ENCODE measurements at places on chromosomes 7 and 10. TPM values are rescaled to one million over a fixed set of nuclear protein-coding genes. Genes with fewer than 3 reads are reported as not detected.

GRCh38 chr10:78471326-78471722 is 437.7 kb downstream of the RPS24 start:
- peaks cover 48% of the 10 kb centered on the region for H3K4me1 ChIP-seq
- no peaks in the 10 kb centered on the region for H3K27me3 ChIP-seq
- H3K4me3 ChIP-seq = no peak overlapping the region

DNA sequence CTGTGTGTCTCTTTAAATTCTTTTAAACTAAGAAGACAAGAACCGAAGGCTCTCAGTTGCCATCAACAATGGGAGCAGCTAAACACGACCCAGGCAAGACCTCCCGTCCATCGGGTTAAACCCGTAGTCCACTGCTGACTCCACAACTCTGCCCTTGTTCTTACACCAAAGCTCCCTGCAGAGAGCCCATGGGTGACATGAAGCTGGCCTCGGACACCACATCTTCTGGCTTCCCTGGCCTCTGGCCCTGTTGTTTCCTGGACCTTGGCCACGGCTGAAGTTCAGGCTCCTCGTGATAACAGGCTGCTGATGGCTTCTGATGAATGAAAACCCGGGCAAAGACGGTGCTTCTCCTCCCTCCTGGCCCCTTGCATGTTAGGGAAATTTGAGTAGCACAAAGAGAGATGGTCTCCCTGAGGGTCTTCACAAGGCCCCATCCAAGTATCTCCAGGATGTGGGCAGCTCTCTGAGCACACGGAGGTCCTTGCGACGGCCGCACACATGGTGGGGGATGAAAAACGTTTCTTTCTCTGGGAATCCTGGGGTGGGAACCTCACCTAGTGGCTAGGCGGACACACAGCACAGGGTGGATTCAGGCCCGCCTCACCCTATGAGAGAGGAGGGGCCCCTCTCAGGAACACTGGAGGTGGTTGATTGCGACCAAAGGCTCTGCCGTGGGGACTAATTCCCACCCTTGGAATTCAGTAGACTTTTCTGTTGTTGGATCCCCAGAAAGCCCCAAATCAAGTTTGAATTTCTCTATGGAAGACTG is 271.1 kb downstream of the ADARB2 start:
- H3K36me3 ChIP-seq = peaks cover 4% of the 10 kb centered on the region
- H3K4me1 ChIP-seq = peaks cover 40% of the 10 kb centered on the region

DNA sequence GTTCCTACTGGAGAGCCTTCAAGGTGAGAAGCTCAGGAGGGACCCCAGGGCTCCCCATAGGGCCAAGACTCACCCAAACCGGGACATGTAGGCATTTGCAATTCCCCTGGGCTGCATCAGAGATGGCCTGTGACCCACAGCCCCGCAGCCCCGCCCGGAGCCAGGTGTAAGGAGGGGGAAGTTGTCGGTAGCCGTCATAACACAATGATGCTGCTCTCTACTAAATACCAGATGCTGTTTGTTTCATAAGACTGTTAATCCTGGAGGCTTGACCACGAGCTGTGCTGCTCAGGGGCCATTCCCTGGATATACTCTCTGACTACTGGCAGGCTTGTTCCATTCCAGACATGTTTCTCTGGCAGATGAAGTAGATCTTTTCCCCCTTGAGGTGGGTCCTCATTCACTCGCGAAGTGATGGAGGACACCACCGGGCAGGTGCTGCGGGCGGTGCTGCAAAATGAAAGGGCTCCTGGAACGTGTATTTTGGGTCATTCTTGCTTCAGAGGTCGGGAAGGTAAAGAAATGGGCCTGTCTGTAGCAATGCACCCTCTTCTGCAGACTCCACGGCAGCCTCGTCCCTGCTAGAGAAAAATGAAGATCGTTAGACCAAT is 61.1 kb downstream of the MKI67 start:
- H3K36me3 ChIP-seq = no peaks in the 10 kb centered on the region
- H3K4me3 ChIP-seq = no peak overlapping the region

DNA sequence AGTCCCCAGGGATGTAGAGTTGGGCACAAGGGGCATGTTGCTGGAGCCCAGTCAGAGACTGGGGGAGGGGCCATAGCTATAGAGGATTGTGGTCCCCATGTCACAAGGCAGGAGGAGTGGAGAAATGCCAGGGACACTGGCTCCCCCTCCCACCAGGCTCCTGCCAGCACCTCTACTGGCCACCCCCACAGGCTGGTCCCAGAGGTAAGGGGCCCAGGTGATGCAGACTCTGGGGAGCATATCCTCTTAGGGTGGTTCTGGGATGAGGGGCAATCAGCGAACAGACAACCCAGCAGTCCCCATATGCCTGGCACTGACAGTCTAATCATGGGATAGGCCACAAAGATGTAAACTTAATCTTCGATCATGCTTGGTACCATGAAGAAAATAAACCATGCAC is 21.2 kb downstream of the C10orf71 start:
- H3K27ac ChIP-seq = no peak overlapping the region
- H3K36me3 ChIP-seq = no peaks in the 10 kb centered on the region
- H3K27me3 ChIP-seq = peaks cover 22% of the 10 kb centered on the region
- no peak overlapping the region for H3K4me3 ChIP-seq

DNA sequence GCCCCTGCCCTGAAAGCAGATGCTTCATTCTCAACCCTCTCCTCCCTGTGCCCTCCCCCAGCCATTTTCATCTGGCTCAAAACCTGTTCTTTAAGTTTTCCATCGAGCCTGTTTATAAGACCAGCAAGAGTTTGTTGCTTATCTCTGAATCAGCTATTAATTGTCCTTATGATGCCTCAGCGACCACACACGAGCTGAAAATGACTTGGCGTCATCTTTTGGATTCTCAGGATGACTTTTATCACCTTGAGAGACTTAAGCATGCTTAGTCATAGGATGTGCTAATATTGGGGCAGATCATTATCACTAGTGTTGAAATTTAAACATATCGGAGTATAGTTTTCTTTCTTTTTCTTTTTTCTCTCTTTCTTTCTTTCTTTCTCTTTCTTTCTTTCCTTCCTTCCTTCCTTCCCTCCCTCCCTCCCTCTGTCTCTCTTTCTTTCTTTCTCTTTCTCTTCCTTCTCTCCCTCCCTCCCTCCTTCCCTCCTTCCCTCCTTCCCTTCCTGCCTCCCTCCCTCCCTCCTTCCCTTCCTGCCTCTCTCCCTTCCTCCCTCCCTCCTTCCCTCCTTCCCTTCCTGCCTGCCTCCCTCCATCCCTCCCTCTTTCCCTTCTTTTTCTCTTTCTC is 184.5 kb downstream of the PHTF2 start:
- H3K4me3 ChIP-seq = no peak overlapping the region
- H3K4me1 ChIP-seq = no peaks in the 10 kb centered on the region
- H3K36me3 ChIP-seq = peaks cover 4% of the 10 kb centered on the region
- no peak overlapping the region for H3K27ac ChIP-seq

The GPR37 gene
- 16.6 TPM for total RNA-seq

The ZNF853 gene
- total RNA-seq = 9.2 TPM

- H3K27me3 ChIP-seq = no peaks in the 10 kb centered on the region
- peaks cover 39% of the 10 kb centered on the region for H3K4me1 ChIP-seq
- H3K4me3 ChIP-seq = peak overlapping the region; percentile 91
- H3K36me3 ChIP-seq = peaks cover 7% of the 10 kb centered on the region
These were observed 548 bp downstream of the AGAP3 start for GRCh38 chr7:151086802-151087244.

DNA sequence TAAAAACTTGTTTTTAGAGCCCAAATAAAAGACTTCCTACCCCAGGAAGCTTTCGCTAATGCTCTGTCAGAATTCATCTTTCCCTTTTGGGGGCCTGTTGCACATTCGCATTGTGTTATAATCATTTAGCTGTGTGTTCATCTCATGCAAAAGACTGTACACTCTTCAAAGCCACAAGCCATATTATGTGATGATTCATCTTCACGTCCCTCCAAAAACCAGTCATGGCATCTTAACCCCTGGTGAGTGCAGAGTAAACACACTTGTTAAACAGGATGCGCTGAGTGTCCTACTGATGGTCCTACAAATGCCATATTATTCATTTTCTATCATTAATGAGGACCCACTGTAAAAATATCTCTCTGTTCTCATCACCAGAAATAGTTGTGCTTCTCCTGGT is 235.4 kb downstream of the KIAA1217 start:
- no peak for DNase-seq
- peaks cover 28% of the 10 kb centered on the region for H3K4me1 ChIP-seq
- H3K36me3 ChIP-seq = peaks cover 54% of the 10 kb centered on the region

The IFIT1B gene
- total RNA-seq = not detected

The NPY gene
- 1.5 TPM for total RNA-seq

DNA sequence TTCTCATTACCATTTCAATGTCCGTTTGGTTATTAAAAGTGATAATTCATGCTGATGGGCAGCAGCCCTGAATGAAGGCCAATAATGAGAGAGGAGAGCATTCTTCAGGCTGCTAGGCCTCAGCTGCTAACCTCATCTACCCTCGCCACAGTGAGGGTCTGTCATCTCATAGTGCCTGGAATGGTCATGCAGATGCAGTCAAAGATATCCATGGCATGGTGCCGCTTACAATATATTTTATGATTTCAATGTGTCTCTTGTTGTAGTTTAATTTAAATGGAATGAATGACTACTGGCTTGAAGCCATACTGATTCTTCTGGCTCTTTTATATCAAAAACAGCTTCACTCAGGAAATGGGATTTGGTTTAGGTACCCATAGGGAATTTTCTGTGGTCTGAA is 126.9 kb downstream of the SLC16A9 start:
- no peak overlapping the region for H3K4me3 ChIP-seq
- H3K4me1 ChIP-seq = peaks cover 4% of the 10 kb centered on the region
- H3K27ac ChIP-seq = no peak overlapping the region

The GRM3 gene
- total RNA-seq = 0.46 TPM

- H3K27me3 ChIP-seq = no peaks in the 10 kb centered on the region
- no peak for DNase-seq
- H3K27ac ChIP-seq = no peak overlapping the region
- H3K4me1 ChIP-seq = no peaks in the 10 kb centered on the region
These were observed 302.0 kb downstream of the ETV1 start for GRCh38 chr7:13687500-13687899.

DNA sequence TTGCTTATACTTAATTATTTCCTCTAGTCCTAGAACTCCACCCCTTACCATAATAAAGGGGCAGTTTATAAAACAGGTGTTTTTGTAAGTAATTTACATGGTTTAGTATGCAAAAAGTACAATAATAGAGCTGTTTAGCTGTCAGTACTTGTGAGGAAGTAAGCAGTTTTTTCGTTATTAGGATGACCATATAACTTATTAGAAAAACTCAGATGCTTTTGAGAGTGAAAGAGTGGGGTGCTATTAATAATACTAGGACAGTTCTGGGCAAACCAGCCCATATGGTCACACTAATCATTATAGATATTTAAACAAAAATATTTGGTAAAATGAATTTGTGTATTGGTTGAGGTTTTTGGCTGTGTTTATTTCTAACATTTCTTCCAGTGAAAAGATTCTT is 201.9 kb upstream of the KAT6B start:
- no peaks in the 10 kb centered on the region for H3K4me1 ChIP-seq
- H3K27me3 ChIP-seq = no peaks in the 10 kb centered on the region
- DNase-seq = no peak
- H3K36me3 ChIP-seq = peaks cover 15% of the 10 kb centered on the region

DNA sequence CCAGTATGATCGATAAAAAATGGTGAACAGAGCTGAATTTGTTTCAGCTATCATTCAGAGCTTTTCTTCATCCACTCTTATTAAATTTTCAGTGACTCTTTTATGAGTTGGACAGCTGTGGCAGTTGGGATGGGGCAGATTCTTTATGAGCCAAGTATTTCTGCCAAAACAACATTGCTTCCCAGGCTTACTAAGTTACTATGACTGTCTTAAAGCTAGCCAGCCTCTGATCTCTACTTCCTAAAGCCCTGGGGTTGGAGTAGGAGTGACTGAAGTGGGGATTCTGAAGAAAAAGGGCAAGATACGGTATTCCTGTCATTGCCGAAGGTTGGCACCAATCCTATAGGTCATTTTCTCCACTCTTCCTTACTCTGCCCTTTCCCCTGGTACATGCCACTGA is 12.7 kb downstream of the RPP30 start:
- no peak overlapping the region for H3K27ac ChIP-seq
- DNase-seq = no peak
- H3K36me3 ChIP-seq = peaks cover 26% of the 10 kb centered on the region
- no peaks in the 10 kb centered on the region for H3K27me3 ChIP-seq

DNA sequence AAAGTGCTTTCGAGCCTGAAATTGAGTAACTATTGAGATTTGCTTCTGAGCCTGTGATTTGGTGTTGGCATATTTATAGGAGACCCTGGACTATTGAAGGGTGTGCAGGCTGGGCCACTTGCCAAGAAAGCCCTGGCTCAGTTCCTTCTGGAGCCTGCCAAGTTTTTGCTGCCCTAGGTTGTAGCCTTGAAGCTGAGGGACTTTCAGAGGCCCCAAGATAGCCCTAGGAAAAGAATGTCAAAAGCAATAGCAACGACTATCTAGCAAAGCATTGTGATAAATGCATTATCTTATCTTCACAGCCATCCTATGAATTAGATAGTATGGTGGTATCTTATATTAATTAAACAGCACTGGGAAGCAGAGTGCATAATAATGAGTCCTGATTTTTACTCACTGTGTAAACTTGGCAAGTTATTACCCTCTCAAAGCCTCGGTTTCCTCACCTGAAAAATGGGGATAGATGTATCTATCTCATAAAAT is 473.7 kb upstream of the PODXL start:
- DNase-seq = no peak
- H3K36me3 ChIP-seq = no peaks in the 10 kb centered on the region
- no peak overlapping the region for H3K4me3 ChIP-seq
- H3K27ac ChIP-seq = no peak overlapping the region

The FOXP2 gene
- total RNA-seq = 24.0 TPM

GRCh38 chr7:107390916-107391315 is 78.9 kb upstream of the GPR22 start:
- DNase-seq = no peak
- no peak overlapping the region for H3K4me3 ChIP-seq
- H3K27me3 ChIP-seq = no peaks in the 10 kb centered on the region
- no peaks in the 10 kb centered on the region for H3K36me3 ChIP-seq

- no peak overlapping the region for H3K27ac ChIP-seq
- no peak for DNase-seq
- no peak overlapping the region for H3K4me3 ChIP-seq
- H3K4me1 ChIP-seq = peaks cover 3% of the 10 kb centered on the region
- peaks cover 16% of the 10 kb centered on the region for H3K27me3 ChIP-seq
These were observed 63.5 kb upstream of the PRSS58 start for GRCh38 chr7:142321391-142321790.

DNA sequence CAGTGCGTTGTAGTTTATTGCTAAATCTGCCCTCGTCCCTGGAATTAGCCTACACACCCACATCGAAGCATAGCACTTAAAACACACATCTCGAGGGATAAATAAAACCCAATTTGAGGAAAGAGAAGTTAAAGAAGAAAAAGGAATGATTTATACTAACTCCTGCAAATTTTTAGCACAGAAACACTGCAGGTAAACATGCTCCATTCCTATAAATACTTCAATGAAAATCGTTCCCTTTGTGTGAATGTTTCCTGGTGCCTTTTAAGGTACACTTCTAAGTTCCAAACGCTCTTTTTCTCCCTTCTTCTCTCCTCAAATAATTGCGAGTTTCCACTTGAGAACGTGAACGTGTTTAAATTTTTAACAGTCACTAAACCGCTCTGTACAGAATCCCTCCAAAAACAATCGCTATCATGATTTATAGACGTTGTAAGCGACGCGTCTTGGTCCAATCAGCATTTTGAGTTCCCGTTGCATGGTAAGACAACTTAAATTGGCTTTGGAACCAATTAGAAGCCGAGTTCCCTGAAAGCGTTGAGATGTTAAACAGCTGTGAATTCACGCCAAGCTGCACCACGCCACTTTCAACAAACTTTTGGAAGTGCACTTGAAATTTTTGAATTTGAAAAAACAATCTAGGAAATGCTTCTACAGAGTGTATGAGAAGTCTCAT is 12.5 kb upstream of the EBLN1 start:
- peak overlapping the region; percentile 97 for H3K4me3 ChIP-seq
- peak overlapping the region; percentile 98 for H3K27ac ChIP-seq
- no peak for DNase-seq
- peaks cover 4% of the 10 kb centered on the region for H3K36me3 ChIP-seq
- H3K27me3 ChIP-seq = peaks cover 14% of the 10 kb centered on the region
- peaks cover 8% of the 10 kb centered on the region for H3K4me1 ChIP-seq

The EFCAB10 gene
- total RNA-seq = not detected
